Mucosa of descending colon (tissue), 3 donors: ENCODE measurements at places on chromosomes 12 and 14. TPM values are rescaled to one million over a fixed set of nuclear protein-coding genes. Genes with fewer than 3 reads are reported as not detected.
A peak's percentile ranks its signal among the peaks of the same experiment; 100 is the strongest.

- no peak for DNase-seq
Measured at GRCh38 chr12:61821381-61821780, 438.8 kb upstream of the USP15 start.

DNA sequence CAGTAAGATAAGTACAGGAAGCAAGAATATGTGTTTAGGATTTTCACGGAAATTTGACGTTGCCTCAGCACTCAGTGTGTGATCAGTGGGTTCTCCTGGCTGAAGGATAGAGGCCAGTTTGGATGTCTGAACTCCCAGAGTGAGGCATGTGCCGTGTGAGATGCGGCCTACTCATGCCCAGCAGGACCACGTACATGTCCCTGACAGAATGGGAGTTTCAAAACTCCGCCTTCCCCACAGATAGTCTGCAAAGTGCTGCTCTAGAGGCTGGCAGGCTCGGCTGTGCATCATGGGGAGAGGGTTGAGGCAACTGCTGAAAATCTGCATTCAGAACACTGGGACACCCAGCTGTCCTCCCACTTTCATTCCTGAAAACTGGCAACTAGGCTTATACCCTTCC, 58.3 kb downstream of the NINJ2 start:
- no peak for DNase-seq

GRCh38 chr12:69105101-69105962, 134.0 kb upstream of the CPSF6 start:
- DNase-seq, result no peak

Gene RNASE3
- total RNA-seq, result not detected

GRCh38 chr14:64723691-64724577, 19.7 kb downstream of the PLEKHG3 start:
- DNase-seq, result no peak

GRCh38 chr14:73634011-73634833, 10.6 kb upstream of the DNAL1 start:
- DNase-seq, result peak; percentile 62

DNA sequence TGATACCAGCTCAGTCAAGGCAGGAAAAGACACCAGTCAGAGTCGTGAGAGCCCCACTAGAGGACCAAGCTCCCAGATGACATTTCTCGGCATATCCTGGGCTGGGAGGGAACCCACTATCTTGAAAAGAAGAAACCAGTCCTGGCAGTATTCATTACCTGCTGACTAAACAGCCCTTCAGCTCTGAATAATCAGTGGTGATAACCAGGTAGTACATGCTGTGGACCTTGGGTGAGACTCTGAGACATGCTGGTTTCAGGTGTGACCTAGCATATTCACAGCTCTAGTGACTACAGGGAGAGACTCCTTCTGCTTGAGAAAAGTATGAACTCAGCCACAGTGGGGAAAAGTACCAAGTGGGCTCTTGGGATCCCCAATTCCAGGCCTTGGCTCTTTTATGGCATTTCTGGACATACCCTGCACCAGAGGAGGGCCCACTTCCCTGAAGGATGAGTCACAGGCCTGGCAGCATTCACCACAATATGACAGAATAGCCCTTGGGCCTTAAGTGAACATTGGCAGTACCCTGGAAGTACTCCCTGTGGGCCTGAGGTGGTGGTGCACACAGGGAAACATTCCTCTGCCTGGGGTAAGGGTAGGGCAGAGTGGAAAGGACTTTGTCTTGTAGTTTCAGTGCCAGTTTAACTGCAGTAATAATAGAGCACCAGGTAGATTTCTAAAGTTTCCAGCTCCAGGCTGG, 82.6 kb upstream of the SLC38A4 start:
- no peak for DNase-seq

- DNase-seq, result no peak
Measured at GRCh38 chr14:33932576-33933345, 18.1 kb downstream of the EGLN3 start.

Gene PTPN6
- total RNA-seq, result 61.7 TPM

Gene CABP1
- total RNA-seq, result 1.2 TPM

- no peak for DNase-seq
Measured at GRCh38 chr12:75602106-75602505, 90.7 kb upstream of the KRR1 start.
